ENCODE measurements at places on chromosomes 3 and 15.

DNA sequence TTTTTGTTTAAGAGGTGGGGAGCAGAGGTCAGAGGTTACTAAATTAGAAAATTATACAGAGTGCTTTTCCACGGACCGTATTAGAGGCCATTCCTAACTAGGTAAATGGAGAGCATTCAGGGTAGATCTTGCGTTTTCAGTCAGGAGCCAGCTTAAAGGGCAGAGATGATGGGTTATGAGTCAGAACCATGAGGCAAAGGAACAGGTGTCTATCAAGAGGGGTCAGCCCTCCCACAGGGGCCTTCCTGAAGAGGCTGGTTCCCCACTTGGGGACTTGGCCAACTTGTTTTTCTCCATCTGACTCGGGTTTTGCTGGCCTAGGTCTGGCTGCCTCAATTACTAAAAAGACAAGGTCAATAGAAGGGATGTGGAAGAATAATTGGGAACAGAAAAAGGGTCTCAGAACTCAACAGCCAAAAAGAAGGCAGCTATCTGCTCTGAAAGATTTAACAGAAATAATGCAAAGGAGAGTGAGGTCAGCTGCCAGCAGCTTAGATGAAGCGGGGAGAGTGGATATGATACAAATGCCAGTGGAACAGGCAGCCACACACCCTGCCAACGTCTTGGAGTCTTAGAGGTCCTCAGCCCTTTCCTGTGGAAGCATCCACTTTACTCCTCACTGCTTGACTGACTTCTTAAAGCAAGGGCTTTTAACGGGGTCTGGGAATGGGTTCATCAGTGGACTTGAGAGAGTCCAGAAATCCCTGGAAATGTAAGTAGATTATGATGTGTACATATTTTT, 17.6 kb downstream of the MTMR14 start:
- no peak for DNase-seq

DNA sequence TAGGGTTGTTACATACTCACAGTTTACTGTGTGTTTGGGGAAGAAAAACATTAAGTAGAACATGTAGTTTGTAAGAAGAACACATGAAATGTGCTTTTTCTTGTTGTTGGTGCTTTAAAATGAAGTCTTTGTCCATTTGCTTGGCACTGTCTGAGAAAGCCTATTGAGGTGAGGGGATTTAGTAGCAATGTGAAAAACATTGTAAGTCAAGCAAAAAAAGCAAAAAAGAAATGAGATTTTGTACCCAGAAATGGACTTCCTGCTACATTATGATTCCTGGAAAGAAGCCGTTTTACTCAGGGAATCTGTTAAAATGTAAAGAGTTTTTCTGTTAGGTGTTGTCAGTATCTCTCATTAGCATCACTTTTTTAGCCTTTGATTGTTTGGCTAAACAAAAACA, 59.9 kb downstream of the KAT2B start:
- no peak for DNase-seq

- DNase-seq: no peak
Measured at GRCh38 chr15:66291816-66292570, 1.4 kb upstream of the DIS3L start.

DNA sequence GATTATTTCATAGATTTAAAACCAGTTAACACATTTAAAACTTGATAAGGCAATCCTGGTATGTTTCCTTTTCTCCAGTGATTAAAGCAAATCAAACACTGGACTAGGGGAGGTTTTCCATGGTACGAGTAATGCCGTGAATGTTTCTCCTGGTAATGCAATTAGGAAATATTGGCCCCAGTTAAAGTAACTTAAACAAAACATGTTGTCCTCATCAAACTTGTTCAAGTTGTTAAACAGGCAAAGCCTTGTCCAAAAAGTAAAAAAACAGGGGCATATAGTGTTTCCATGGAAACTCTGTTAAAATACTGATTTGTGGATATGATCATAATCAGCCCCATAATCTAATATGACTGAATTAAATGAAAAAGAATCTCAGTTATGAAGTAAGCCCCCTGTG, 13.1 kb upstream of the LRTM1 start:
- DNase-seq: no peak

DNA sequence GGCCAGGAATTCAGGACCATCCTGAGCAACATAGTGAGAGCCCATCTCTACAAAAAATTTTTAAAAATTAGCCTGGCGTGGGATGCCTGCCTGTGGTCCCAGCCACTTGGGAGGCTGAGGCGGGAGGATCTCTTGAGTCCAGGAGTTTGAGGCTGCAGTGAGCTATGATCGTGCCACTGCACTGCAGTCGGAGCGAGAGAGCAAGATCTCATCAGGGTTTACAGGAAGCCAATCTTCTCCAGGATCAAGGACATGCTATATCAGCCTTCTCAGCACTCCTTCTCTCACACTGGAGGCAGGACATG, 451 bp upstream of the STOML1 start:
- no peak for DNase-seq

GRCh38 chr15:101024073-101024695, 105.0 kb downstream of the LRRK1 start:
- peak; percentile 83 for DNase-seq

DNA sequence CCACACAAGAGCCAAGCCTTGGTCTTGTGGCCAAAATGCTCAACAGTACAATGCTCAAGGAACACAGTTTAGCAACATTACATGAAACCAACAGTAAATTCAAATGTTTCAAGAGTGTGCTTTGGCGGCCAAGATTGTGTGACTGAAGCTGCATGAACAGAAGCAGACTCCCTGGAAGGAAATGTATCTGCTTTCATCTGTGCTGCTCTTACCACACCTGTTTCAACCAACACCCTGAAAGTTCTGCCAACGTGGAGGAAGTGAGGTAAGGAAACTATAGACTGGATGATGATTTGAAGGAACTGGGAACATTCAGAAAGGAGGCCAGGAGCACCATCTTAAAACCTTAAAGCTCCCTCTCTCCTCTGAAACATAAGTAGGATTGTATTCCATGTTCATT, 55.7 kb downstream of the MB21D2 start:
- no peak for DNase-seq

GRCh38 chr3:141076797-141077571, 25.8 kb downstream of the SPSB4 start:
- peak; percentile 23 for DNase-seq

GRCh38 chr3:87805670-87806069, 253.1 kb downstream of the CGGBP1 start:
- no peak for DNase-seq

DNA sequence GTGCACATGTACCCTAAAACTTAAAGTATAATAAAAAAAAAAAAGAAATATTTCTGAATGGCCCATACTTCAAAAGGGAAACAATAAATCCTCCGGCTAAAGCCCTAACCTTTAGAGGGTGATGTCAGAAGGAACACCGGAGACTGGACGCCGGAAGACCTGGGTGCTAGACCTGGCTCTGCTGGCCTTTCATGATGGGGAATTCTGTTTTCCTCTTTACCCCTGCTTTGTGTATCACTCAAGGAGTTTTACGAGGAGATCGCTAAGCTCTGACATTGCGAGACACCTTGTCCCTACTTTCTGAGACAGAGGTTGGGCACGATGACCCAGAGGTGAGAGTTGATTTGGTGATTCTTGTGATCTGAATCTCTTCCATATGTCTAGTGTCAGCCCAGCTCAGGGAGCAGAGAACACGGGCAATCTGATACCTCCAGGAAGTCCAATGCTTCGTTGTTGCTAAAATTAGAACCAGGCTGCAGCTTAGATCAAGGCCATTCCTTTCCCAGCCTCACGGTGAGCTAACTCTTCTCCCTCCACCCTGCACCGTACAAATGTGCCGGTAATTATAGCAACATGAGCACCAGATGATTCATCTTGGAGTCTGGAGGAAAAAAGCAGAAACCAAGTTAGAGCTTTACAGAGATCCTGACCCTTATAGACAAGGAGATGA, 42.0 kb upstream of the CFAP161 start:
- peak; percentile 81 for DNase-seq

DNA sequence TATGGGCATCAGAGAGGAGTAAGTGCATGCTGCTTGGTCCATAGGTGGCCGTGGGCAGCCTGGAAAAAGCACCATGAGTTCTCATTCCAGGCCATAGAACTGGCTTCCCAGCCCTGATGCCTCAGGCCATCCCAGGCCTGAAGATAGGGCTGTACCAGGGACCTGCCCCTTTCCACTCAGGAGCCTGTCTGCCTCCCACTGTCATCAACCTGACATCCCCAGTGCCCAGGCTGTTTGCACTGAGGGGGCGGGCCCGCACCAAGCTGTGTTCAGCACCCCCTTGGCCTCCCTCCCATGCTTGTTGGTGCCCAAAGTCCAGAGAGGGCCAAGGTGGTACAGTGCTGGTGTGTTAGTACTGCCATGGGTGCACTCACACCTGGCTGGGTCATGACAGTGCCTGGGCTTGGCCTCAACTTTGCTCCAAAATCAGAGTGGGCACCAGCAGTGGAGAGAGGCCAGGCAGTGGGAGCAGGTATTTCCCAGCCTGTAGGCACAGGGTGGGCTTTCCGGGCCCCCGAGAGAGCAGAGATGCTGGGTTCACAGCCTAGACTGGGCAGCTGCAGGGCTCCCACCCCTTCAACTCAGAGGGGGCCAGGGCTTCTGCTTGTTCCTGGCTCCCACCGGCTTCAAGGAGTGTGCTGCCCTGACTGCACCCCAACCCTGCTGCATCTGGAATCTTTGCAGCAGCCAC, 556.1 kb downstream of the SI start:
- no peak for DNase-seq

- no peak for DNase-seq
Measured at GRCh38 chr3:45796902-45797637, 734 bp upstream of the SLC6A20 start.

DNA sequence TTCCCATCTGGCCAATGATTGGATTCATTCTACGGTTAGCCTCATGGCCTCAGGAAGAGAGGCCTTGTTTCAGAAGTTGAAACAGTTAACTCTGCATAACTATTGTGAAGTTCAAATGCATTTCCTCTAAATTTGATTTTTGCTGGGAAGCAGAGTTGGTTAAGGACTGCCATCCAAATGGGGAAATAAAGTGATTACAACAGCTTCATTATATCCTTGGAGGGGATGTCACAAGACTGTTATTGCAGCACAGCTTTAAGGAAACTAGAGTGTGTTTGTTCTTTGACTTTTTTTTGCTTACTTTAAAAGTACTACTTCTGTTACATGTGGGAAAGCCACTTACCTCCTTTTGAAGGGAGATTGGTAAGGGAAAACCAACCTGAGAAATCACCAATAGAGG, 164.8 kb downstream of the AKAP13 start:
- peak; percentile 88 for DNase-seq

- peak; percentile 25 for DNase-seq
Measured at GRCh38 chr3:44596621-44597020, 11.9 kb downstream of the ZNF660 start.

DNA sequence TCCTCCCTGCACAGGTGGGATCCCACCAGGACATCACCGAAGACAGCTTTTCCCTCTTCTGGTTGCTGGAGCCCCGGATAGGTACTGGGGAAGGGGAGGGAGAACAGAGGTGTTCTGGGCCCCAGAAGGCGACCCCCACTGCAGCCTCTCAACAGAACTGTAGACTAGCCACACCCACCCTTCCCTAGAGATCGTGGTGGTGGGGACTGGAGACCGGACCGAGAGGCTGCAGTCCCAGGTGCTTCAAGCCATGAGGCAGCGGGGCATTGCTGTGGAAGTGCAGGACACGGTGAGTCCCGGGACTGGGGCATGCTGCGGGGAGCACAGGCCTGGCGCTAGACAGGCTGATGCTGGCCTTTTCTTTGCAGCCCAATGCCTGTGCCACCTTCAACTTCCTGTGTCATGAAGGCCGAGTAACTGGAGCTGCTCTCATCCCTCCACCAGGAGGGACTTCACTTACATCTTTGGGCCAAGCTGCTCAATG, 809 bp downstream of the NDUFAF3 start:
- no peak for DNase-seq

DNA sequence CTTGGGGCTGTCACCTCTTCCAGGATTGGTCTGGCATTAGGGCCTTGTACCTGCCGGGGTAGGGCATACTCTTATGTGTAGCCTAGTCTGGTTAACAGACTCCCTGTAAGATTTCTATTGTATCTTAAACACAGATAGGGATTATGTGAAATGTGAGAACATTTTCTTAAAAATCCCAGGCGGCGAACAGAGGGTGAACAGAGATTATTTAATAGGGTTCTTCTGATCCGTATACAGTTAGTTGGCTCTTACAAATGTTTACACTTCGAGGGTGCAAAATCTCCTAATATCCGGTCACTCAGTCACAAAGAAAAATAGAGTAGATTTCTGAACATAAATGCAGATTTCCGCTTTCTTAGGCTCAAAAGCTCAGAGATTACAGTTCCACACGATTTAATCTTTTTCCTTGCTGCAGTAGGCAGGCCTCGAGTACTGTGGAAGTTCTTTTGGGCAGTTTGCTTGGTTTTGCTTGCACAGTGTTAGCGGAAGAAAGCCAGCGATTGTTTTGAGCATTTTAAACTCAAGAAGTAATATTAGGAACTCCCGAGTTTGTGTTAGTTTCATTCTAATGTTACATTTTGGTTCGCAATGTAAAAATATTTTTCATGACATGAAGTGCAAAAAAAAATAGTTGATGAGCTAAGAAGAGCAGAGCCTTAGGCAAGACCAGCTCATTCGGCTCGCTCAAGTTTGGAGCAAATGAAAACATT, 993 bp downstream of the PLCL2 start:
- DNase-seq: peak; percentile 34

- no peak for DNase-seq
Measured at GRCh38 chr15:101490408-101490891, 943 bp upstream of the PCSK6 start.

- DNase-seq: no peak
Measured at GRCh38 chr3:121974601-121975111, 47.4 kb downstream of the ILDR1 start.

- no peak for DNase-seq
Measured at GRCh38 chr3:8276056-8276455, 225.6 kb upstream of the LMCD1 start.

GRCh38 chr3:169477790-169478189, 185.7 kb downstream of the MECOM start:
- no peak for DNase-seq

DNA sequence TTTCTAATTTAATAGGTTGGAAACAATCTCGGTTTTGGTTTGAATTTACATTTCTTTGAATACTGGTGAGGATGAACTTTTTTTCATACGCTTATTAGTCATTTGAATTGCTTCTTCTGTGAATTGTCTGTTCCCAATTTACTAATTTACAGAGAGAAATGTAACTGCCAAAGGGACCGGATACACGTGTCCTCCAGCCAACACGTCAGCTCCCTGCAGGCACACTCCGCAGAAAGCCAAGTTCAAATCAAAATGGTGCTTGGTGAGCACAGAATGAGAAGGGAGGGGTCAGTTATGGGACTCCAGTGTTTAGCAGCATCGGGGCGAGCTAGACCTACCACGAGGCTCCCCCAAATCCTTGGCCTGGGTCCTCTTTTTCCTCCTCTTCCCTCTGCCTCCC, 10.8 kb upstream of the TSEN2 start:
- DNase-seq: no peak

GRCh38 chr15:39468331-39468730, 112.5 kb upstream of the THBS1 start:
- DNase-seq: no peak

GRCh38 chr3:134790065-134790464, 5.0 kb upstream of the EPHB1 start:
- no peak for DNase-seq

All from fibroblast of pulmonary artery (primary cell).